Activated T-helper 2 cell treated with anti-CD3 and anti-CD28 coated beads, Interferon-gamma antibody, Interleukin-2, Interleukin-4, amounts not matched to agents 10 μg/mL and 5 μg/mL and 100 μg/mL, durations not matched to agents 14 hours and 24 hours and 36 hours (primary cell): ENCODE measurements at places on chromosomes 13 and 19. TPM values are rescaled to one million over a fixed set of nuclear protein-coding genes. Genes with fewer than 3 reads are reported as not detected.

DNA sequence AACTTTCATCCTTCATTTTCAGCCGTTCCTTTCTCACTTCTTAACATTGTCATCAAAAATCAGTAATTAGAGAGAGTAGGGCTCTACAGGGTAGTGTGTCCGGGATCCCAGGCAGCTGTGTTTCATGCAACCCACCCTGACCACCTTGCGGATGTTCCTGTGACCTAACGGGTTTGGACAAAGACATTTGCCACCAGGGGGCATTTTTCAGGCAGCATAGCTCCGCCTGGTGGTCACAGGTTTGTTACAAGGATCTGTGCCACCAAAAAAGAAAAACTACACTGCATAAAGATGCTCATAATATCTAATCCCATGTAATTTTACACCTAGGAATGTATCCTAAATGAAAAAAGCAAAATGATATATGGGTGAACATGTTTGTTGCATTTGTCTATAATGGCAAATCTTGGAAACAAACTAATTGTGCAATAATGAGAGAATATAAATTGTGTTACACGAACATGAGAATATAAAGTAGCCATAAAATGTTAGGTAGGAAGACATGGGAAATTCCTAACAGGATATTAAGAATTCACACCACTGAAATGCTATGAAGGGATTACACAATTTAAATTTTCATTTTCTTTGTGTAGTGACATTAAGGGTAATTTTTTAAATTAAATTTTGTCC, 123.0 kb downstream of the SLC7A1 start:
- DNase-seq = peak; percentile 19

DNA sequence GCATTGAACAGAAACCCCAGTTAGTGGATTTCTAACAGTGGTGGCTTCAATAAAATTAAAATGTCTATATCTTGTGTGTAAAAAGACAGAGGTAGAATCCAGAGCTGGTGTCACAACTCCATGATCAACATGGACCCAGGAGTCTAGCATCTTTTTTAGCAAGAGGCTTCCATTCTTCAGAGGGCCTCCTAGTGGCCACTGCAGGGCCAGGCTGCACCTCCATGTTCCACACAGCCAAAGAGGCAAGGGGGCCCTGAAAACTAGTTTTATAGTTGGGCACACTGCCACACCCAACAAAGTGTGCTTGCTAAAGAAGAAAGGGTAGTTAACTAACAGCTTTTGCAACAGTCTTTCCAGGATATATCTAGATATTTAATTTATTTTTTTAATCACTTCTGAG, 12.9 kb downstream of the N4BP2L1 start:
- no peak for DNase-seq

- DNase-seq = no peak
Measured at GRCh38 chr13:107941345-107942029, 273.8 kb downstream of the LIG4 start.

Gene C1QTNF9
- not detected in 2 replicates for total RNA-seq

DNA sequence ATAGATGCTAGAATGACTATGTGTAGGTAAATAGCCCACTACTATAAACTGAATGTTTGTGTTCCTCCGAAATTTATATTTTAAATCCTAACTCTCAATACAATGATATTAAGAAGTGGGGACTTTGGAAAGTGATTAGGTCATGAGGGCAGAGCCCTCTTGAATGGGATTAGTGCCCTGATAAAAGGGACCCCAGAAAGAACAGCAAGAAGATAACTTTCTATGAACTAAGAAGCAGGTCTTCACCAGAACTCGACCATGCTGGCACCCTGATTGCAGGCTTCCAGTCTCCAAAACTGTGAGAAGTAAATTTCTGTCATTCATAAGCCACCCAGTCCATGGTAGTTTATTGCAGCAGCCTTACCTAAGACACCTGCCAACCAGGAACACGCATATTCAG, 33.9 kb downstream of the OXGR1 start:
- DNase-seq = no peak
